ENCODE measurements at places on chromosomes 2 and 18. TPM values are rescaled to one million over a fixed set of nuclear protein-coding genes. Genes with fewer than 3 reads are reported as not detected.

DNA sequence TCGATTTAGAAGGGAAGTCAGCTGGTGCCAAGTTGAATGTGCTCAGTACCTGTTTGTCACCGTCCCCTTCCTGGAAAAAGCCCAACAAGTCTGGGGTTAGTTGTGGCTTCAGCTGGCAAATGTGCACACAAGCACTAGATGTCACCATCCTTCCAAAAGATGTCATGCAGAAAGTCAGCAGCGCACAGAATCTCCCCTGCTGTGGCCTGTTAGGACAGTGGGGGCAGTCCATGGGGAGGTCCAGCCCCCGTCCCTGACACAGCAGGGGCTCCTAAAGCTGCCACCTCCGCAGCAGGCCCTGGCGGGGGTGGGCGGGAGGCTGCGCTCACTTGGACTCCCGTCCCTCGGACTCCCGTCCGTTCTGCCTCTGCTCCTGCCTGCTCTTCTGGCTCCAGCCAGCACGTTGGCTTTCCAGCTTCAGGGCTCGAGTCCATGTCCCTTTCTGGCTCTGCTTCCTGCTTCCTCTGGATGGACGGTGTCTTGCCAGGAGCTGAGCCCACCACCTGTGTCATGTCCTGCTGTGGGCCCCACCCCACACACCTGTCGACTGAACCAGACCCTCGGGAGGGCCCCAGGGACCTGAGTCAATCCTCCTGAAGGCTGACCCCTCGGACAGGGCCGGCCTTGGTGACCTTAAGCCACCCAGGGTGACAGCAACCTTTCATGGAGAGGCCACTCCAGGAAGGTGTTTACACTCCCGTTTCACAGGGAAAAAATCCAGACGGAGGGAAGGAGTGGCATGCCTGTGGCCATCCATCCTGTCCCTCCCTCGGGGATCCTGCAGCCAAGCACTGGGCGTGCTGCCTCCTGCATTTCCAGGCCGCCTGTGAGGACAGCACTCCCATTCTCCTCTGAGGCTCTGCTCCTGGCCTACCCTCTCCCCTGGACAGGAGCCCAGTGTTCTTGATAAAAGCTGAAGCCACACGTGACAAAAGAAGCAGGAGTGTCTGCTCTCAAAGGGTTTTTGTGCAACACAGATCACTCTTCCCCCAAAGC lies 8.5 kb downstream of the RAB17 start:
- H3K4me1 ChIP-seq = peaks cover 17% of the 10 kb centered on the region
- DNase-seq = peak; percentile 75
- H3K27me3 ChIP-seq = no peaks in the 10 kb centered on the region
- peak overlapping the region; percentile 81 for H3K27ac ChIP-seq

DNA sequence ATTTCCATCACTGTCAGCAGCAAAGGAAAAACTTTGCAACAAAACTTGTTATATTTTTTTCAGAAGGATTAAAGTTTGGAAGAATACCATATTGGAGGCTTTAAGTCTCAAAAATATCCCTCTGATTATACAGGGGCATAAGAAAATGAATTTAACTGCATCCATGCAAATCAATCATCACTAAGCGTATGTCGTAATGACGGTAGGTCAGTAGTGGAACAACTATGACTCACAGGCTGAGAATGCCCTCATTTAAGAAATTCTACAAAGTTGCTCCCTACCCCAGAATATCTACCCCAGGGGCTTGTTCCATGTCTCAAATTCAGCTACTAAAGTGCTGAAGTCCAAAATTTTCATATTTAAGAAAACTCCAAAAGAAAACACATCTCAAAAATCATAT lies 12.5 kb upstream of the NAB1 start:
- H3K27ac ChIP-seq = peak overlapping the region; percentile 64
- H3K27me3 ChIP-seq = no peaks in the 10 kb centered on the region
- H3K36me3 ChIP-seq = no peaks in the 10 kb centered on the region

- peak overlapping the region; percentile 49 for H3K27ac ChIP-seq
- H3K36me3 ChIP-seq = no peaks in the 10 kb centered on the region
Observed at GRCh38 chr2:128237081-128237534, 81.6 kb downstream of the HS6ST1 start.

GRCh38 chr2:238376884-238377391 lies 49.8 kb upstream of the ASB1 start:
- H3K4me3 ChIP-seq = no peak overlapping the region

DNA sequence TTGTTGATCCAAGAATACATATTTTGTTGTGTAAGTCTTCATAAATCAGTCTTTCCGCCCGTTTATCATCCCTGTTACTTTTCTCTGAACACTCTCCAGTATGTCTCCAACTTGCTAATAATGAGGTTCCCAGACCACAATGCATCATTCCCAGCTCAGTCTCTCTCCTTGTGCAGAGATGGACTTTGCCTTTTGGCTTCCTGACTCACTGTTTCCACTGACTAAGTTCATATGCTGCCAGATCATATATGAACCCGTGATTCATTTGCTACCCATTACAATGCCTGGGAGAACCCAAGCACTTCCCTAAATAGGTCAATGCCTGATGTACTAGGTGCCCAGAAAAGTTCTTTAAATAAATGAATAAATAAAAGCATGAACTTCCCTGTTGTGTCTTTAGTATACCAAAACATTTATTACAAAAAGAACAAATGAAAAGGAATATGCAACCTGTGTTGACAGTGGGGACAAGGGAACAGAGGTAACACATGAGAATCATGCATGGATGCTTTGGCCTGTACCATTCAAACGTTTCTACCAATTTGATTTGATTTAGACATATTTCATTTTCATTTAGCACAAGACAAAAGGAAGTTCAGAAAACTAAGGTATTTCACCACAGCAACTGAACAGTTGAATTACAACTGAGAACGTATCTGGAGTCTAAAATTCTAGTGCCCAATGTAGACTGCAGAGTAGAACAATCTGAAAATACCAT lies 215.4 kb upstream of the HNRNPA3 start:
- H3K27me3 ChIP-seq = no peaks in the 10 kb centered on the region
- no peak for DNase-seq
- no peak overlapping the region for H3K4me3 ChIP-seq
- H3K4me1 ChIP-seq = no peaks in the 10 kb centered on the region
- H3K27ac ChIP-seq = no peak overlapping the region
- H3K36me3 ChIP-seq = no peaks in the 10 kb centered on the region

- no peak overlapping the region for H3K4me3 ChIP-seq
- H3K27me3 ChIP-seq = peaks cover 15% of the 10 kb centered on the region
- peak; percentile 31 for DNase-seq
Observed at GRCh38 chr18:63963615-63964256, 6.1 kb upstream of the SERPINB8 start.

- no peak overlapping the region for H3K27ac ChIP-seq
- H3K27me3 ChIP-seq = no peaks in the 10 kb centered on the region
- no peaks in the 10 kb centered on the region for H3K4me1 ChIP-seq
- H3K4me3 ChIP-seq = no peak overlapping the region
- peak; percentile 25 for DNase-seq
Observed at GRCh38 chr2:135186054-135186453, 134.0 kb downstream of the RAB3GAP1 start.

DNA sequence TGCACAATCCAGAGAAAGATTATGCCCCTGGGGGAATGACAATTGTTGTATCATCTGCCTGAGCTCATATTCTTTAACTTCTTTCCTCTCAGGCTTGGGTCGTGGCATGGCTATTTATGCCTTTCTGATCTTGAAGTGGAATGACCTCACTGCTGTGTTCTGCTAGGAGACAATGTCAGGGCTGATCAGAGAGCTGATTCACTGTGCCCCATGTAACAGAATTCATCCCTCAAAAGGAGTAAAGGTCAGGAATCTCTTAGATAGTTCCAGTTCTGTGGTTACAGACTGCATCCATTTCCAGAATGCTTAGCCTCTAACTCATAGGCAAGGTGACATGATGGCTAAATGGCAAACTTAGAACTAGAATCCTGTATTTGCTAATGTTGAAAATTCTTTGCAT lies 511.7 kb upstream of the CNTNAP5 start:
- H3K36me3 ChIP-seq = no peaks in the 10 kb centered on the region
- H3K4me3 ChIP-seq = no peak overlapping the region
- no peak for DNase-seq
- H3K27me3 ChIP-seq = no peaks in the 10 kb centered on the region
- no peaks in the 10 kb centered on the region for H3K4me1 ChIP-seq

GRCh38 chr2:58194458-58194857 lies 46.7 kb downstream of the FANCL start:
- H3K4me3 ChIP-seq = no peak overlapping the region
- no peak overlapping the region for H3K27ac ChIP-seq
- H3K4me1 ChIP-seq = no peaks in the 10 kb centered on the region

- no peaks in the 10 kb centered on the region for H3K36me3 ChIP-seq
- no peak for DNase-seq
- no peaks in the 10 kb centered on the region for H3K4me1 ChIP-seq
Observed at GRCh38 chr2:24231461-24231881, 56.6 kb downstream of the FAM228A start.

GRCh38 chr2:173157676-173158293 lies 82.1 kb downstream of the MAP3K20 start:
- no peak overlapping the region for H3K4me3 ChIP-seq
- H3K27me3 ChIP-seq = no peaks in the 10 kb centered on the region
- H3K27ac ChIP-seq = no peak overlapping the region
- peaks cover 51% of the 10 kb centered on the region for H3K4me1 ChIP-seq
- no peaks in the 10 kb centered on the region for H3K36me3 ChIP-seq

DNA sequence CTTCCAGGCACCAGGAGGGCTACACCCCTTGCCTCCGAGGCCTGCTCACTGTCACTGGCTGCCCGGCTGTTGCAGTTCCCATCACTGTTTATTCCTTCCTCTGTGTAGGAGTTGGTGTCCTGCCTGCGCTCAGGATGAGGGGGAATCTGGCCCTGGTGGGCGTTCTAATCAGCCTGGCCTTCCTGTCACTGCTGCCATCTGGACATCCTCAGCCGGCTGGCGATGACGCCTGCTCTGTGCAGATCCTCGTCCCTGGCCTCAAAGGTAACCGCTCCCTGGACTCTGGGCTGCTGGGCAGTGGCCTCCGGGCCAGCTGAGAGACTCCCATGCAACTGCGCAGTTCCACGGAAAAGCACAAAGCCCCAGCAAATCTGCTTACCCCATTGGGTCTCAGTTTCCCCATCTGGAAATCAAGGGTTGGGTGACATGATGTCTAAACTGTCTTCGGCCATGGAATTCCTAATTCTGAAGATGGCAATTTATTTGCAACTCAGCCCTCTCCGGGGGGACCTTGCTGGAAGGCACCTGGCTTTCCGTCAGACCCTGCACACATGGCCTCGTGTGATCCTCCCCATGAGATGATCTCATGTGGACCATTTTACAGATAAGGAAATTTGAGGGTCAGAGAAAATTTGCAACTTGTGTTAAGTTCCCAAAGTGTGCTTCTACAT lies 9.4 kb downstream of the COLEC11 start:
- H3K4me1 ChIP-seq = no peaks in the 10 kb centered on the region
- no peaks in the 10 kb centered on the region for H3K36me3 ChIP-seq
- no peaks in the 10 kb centered on the region for H3K27me3 ChIP-seq
- no peak for DNase-seq
- H3K27ac ChIP-seq = no peak overlapping the region
- no peak overlapping the region for H3K4me3 ChIP-seq

DNA sequence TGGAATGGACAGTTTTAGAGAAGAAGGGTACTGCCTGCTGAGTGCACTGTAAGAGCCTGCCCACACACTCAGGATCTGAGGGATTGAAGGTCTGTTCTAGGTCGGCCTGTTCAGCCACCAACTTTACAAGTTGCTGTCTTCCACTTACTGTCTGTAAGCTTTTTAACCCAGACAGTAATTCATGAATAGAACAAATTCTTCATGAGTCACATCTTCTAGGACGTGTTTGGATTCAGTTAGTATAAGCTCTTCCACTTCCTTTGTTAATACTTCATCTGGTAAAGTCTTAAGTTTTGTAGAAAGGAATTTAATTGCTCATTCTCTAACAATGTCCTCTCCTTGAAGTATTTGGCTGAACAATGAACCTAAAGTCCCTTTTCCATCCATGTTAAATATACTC lies 74.6 kb downstream of the PDE11A start:
- no peak overlapping the region for H3K27ac ChIP-seq
- no peaks in the 10 kb centered on the region for H3K36me3 ChIP-seq
- DNase-seq = no peak
- H3K4me1 ChIP-seq = no peaks in the 10 kb centered on the region
- H3K27me3 ChIP-seq = no peaks in the 10 kb centered on the region

- H3K27me3 ChIP-seq = peaks cover 26% of the 10 kb centered on the region
- no peaks in the 10 kb centered on the region for H3K4me1 ChIP-seq
- H3K4me3 ChIP-seq = no peak overlapping the region
- DNase-seq = no peak
- H3K36me3 ChIP-seq = no peaks in the 10 kb centered on the region
- no peak overlapping the region for H3K27ac ChIP-seq
Observed at GRCh38 chr2:1848599-1848995, 104.3 kb upstream of the PXDN start.

GRCh38 chr2:16262526-16263178 lies 322.3 kb downstream of the MYCN start:
- no peak for DNase-seq
- H3K4me1 ChIP-seq = no peaks in the 10 kb centered on the region
- H3K27me3 ChIP-seq = no peaks in the 10 kb centered on the region
- no peak overlapping the region for H3K27ac ChIP-seq
- H3K36me3 ChIP-seq = no peaks in the 10 kb centered on the region

GRCh38 chr18:57909620-57910019 lies 106.5 kb upstream of the ATP8B1 start:
- no peaks in the 10 kb centered on the region for H3K4me1 ChIP-seq
- H3K27ac ChIP-seq = no peak overlapping the region
- H3K27me3 ChIP-seq = peaks cover 24% of the 10 kb centered on the region
- DNase-seq = no peak

GRCh38 chr2:188024811-188025210 lies 266.9 kb upstream of the GULP1 start:
- H3K36me3 ChIP-seq = no peaks in the 10 kb centered on the region
- DNase-seq = no peak

GRCh38 chr2:58155160-58155778 lies 85.9 kb downstream of the FANCL start:
- no peaks in the 10 kb centered on the region for H3K4me1 ChIP-seq
- H3K27me3 ChIP-seq = no peaks in the 10 kb centered on the region
- peaks cover 24% of the 10 kb centered on the region for H3K36me3 ChIP-seq
- H3K27ac ChIP-seq = no peak overlapping the region

- H3K4me3 ChIP-seq = no peak overlapping the region
- H3K27me3 ChIP-seq = no peaks in the 10 kb centered on the region
- DNase-seq = no peak
Observed at GRCh38 chr18:74389171-74389927, 67.8 kb downstream of the DIPK1C start.

DNA sequence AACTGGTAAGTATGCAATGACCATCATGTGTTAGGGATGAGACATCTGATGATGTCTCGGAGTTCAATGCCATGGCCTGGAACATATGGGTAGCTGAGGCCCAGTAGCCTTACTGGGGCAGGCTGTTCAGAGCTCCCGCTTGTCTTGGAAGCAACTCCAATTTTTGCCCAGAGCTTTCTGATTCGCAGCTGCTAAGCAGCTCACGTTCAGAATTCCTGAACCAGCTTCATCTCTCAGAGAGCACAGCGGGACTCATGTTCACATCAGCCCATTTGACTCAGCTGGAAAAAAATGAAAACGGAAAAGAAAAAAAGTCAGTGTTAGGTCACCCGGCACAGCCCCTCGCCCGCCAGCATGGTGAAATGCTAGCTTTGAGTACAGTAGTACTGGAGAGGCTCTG lies 16.8 kb upstream of the LRATD1 start:
- H3K36me3 ChIP-seq = no peaks in the 10 kb centered on the region
- no peak overlapping the region for H3K27ac ChIP-seq
- no peaks in the 10 kb centered on the region for H3K4me1 ChIP-seq
- DNase-seq = no peak

Gene TYMS
- 1.0 TPM for polyA plus RNA-seq

Gene MAL
- 4.2 TPM for polyA plus RNA-seq

Gene ARHGAP25
- 2.6 TPM for polyA plus RNA-seq

Gene CD8B2
- polyA plus RNA-seq = not detected

Gene ICOS
- polyA plus RNA-seq = 0.01 TPM

Gene RAB27B
- polyA plus RNA-seq = 0.03 TPM

Gene TEKT4
- polyA plus RNA-seq = not detected

Gene RELCH
- polyA plus RNA-seq = 14.6 TPM

Gene THSD7B
- 0.07 TPM for polyA plus RNA-seq

Gene TNFRSF11A
- 0.29 TPM for polyA plus RNA-seq

Gene C2orf42
- 5.6 TPM for polyA plus RNA-seq

Gene DHX57
- polyA plus RNA-seq = 6.7 TPM

Gene RBM45
- 13.7 TPM for polyA plus RNA-seq

Measured in heart right ventricle (tissue), 16 donors.